ENCODE measurements at places on chromosomes 1 and 21. TPM values are rescaled to one million over a fixed set of nuclear protein-coding genes. Genes with fewer than 3 reads are reported as not detected.

The ADAMTS4 gene
- total RNA-seq = 0.56 TPM

DNA sequence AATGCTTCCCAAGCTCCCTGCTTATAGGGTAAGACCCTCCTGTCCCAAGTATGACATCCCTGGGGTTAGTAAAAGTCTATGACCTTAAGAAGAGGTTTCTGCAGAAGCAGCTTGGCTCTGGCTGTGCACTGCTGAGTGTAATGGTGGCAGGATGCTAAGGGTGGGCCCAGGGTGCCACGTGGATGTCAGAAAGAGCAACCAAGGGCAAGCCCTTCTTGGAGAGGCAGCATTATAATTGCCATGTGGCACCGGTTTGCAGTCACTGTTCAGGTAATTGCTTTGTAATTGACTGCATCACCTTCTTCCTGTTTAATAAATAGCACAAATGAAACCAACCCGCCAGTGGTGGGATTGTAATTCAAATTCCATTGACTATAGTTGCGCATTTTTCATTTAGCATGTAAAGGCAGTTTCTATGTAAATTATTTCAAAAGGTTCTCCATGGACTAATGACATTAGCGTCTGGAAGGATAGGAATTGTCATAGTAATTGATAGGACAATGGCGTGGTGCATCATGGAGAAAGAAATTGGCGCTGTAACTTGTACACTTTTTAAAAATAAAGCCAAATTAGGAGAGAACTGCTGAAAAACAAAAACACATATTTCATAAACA, 490.6 kb upstream of the VAMP3 start:
- DNase-seq = no peak

DNA sequence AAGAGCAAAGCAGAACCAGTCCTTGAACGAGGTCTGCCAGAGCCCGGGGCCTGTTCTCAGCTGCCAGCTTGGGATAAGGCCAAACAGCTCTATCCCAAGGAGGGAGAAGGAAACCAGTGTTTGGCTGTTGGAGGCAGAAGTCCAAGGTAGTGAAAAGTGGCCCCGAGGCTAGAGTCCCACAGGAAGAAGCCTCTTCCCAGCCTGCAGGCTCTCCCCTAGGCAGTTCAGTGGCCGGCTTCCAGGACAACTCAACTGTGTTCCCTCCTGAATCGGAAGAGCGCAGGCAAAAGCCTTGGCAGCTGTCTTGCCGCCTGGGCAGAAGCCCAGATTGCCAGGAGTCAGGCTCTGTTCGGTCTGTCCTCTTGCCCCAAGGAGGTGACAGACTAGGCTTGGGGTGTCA, 19.3 kb downstream of the QSOX1 start:
- DNase-seq = no peak

DNA sequence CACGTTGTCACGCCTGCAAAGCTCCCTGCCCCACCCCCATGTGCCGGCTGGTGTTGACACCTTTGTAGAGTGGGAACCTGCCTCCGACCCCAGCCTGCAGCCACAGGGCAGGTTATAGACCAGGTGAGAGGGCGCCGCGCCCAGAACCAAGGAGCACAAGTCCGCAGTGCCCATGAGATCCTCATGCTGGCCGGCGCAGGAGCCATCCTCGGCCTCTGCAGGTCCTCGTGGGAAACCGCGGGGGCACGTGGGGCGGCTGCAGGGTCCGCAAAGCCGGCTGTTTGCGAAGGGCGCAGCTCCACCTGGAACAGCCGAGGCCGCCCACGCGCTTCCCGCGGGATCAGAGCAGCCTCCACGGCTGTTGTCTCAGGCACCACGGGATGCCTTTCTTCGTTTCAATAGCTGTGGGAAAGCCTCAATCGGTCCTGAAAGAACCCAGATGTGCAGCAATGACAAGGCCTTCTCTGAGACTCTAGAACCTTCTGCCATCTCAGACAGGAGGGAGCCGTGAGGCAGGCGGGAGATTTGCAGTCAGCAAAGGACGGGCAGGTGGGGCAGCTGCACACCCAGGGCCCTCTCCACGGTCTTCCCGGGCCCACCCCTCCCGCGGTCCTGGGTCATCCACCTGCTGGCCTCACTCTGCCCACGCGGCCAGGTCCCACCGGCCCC, 29.9 kb downstream of the POFUT2 start:
- DNase-seq = no peak

GRCh38 chr1:36168514-36168913, 12.6 kb downstream of the MAP7D1 start:
- no peak for DNase-seq

- no peak for DNase-seq
Observed at GRCh38 chr1:167077868-167078210, 12.3 kb downstream of the GPA33 start.

The OR6N1 gene
- not detected for total RNA-seq

GRCh38 chr1:242836423-242836822, 311.9 kb upstream of the PLD5 start:
- no peak for DNase-seq

The LYPD8 gene
- not detected for total RNA-seq

DNA sequence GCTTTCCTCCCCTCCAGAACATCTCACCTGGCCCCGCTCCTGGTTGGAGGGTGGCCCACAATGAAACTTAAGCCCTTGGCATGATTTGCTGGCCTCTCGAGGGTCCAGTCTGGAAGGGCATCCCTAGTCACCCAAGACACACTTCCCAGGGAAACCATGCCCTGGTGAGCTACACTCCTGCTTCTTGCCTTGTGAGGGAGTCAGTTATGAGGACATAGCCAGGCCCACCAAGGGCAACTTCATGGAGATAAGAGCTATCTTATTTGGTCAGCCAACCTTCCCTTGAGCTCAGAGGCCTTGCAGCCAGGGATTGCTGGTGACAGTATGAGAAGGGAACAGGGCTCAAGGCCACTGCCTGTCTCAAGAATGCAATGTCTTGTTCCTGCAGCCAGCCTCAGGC, 9.7 kb downstream of the TNR start:
- DNase-seq = no peak
